ENCODE measurements at places on chromosomes 6 and 20.

GRCh38 chr6:43847741-43848630, 78.0 kb downstream of the VEGFA start:
- DNase-seq: no peak

DNA sequence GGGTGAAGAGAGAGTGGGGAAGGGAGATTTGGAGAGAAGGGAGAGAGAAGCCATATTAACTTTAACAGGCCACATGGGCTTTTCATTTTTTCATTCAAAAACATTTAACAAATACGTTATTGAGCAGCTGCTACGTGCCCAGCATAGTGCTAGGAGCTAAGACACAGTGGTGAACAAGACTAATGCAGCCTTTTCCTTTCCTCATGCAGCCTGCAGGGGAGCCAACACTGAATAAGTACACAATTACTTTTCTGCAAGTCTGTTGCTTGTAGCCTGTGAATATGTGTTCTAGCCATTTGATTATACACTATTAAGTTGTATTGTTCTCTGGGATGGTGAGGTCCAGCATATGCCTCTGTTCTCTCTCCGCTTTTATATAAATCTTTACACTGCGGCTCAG, 1.9 kb upstream of the BLOC1S5 start:
- no peak for DNase-seq

DNA sequence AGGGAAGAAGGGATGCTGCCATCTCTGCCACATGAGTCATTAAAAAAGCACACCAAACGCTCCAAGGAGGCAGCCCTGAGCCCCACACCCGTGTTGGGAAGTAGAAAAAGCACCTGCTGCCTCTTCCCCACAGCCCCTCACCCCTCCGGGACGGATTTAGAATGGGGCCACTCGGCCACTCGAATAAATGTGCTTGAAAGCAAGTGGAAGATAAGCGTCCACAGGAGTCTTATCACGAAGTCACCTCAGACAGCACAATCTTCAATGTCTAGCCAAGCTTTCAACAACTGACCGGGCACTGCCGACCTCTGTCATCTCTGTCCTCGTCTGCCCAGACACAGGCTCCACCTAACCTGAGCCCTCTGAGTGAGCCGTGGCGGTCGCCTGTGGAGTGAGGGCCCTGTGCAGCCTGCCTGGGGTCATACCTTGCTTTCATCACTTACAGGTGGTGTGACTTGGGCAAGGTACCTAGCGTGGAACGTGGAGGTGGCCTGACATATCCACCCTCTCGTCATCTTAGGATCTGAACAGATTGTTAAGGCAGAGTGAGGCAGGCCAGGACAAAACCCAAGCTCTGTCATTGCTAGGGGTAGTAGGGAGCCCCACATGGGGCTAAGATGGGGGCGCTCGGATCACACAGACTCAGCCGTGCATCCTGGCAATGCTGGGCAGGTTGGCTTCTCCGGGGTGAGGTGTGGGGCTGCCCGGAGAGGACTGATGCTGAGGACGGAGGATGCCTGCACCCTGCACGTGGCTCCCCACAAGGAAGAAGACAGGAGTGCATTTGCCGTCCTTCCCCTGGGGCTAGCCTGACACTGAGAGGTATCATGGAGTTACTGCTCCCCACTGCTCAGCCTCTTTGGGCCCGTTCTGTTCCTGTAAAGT, 34.8 kb downstream of the PSMG4 start:
- DNase-seq: no peak

GRCh38 chr20:63326314-63327230, 33.6 kb downstream of the COL20A1 start:
- no peak for DNase-seq

GRCh38 chr6:41345901-41346300, 10.5 kb downstream of the NCR2 start:
- DNase-seq: no peak
